EL (cell line): ENCODE measurements at places on chromosomes 4 and X.

GRCh38 chr4:689723-690122 is 772 bp upstream of the SLC49A3 start:
- no peak for DNase-seq

DNA sequence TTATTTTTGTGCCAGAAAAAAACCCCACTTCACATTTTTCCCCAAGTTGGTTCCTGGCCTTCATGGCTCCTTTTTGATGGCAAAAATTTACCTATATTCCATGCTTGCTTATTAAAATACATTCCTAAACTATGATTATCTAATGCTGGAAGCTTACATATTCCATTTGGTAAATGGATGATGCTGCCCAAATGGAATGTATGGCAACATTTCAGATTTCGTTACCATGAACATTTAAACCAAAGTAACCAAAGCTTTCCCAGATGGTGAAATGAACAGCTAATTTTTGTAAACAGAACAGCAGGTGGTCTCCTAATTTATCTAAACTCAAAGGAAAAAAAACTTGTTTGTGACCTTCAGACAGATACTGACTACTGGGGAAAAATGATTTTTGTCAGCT is 110.8 kb upstream of the TEX13A start:
- DNase-seq, result peak; percentile 0

GRCh38 chrX:129825746-129826505 is 17.8 kb downstream of the ZDHHC9 start:
- DNase-seq, result no peak

GRCh38 chr4:6293661-6294060 is 24.0 kb downstream of the WFS1 start:
- no peak for DNase-seq

DNA sequence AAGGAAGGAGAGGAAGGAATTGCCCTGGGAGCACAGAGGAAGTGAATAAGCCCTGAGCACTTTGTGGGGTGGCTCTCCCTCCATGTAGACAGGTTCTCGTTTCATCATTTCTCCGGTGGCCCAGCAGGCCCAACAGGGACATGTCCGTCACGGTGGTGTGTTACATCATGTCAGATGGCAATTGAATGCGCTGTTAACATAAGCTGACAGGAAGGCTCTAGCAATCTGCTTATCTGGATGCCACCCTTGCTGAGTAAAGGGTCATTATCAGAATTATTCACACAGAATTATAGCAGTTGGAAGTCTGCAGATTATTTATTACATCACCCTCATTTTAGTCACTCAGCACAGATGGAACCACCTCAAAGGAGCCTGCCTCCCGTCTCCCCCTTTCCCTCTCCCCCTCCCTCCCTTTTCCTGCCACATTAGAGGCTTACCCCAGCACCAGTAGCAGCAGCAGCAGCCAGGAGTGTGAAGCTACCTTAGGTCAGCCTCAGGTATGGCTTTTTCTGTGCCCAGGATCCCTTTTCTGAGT is 124.3 kb upstream of the TRIM2 start:
- DNase-seq, result no peak

DNA sequence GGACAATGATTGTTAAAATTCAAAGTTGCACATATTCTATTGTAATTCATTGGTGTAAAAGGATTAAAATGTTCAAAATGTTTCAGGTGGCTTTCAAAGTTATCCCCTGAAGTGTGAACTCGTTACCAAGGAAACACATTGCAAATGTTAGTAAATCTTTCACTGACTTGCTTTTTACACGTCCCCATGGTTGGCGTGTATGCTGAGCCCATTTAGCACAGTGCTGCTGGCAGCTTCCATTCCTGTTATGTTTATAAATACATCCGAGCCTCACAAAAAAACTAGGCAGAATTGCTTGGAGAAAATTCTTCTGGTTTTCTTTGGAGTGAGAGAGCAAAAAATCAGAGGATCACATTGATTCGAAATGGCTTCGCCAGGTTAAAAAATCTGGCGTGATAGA is 105.9 kb upstream of the HPGD start:
- no peak for DNase-seq

DNA sequence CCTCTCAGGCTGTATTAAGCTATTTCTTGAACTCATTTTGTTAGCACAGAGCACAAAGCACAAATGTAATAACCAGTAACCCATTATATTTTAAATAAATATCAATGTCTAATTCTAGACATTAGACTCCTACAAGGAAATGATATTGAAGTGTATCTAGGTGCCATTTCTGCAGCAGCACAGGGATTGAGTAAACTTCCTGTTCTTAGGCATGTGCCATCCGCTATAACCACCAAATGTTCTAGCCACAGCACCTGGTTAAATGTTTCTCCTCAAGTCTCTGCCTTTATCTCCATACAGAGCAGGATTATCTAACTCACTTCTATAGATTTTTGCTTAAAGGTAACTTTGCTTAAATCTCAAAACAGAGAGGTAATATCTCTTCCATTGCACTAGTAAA is 51.4 kb downstream of the SGMS2 start:
- no peak for DNase-seq

GRCh38 chr4:155738548-155738947 is 20.3 kb upstream of the GUCY1B1 start:
- DNase-seq, result peak; percentile 2

GRCh38 chr4:35818520-35818919 is 425.8 kb downstream of the ARAP2 start:
- DNase-seq, result no peak

DNA sequence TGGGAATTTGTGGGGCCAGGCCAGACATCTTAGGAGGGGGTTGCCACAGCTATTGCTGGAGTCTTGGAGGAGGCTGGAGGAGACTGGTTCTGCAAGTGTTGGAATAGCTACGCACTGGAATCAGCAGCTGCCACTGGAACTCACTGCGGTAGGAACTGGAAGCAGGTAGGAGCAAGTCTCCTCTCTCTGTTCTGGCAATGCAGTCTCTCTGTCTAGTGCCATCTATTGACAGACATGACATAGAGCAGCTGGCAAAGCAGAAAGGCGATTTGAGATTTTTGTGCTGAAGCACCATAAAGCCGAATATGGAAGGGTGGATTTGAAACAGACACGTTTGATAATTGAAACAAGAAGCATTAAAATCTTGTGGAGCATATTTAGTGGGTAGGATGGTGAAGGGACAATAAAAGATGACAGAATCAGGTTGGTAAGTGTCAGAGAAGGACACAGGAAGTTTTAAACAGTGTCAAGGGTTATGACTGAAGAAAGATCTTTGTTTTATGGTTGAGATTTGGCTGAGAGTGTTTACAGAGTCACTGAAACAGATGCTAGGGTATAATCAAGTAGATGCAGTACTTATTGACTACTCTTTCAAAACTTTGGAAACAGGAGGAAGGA is 23.5 kb upstream of the SYNPO2 start:
- DNase-seq, result peak; percentile 47

DNA sequence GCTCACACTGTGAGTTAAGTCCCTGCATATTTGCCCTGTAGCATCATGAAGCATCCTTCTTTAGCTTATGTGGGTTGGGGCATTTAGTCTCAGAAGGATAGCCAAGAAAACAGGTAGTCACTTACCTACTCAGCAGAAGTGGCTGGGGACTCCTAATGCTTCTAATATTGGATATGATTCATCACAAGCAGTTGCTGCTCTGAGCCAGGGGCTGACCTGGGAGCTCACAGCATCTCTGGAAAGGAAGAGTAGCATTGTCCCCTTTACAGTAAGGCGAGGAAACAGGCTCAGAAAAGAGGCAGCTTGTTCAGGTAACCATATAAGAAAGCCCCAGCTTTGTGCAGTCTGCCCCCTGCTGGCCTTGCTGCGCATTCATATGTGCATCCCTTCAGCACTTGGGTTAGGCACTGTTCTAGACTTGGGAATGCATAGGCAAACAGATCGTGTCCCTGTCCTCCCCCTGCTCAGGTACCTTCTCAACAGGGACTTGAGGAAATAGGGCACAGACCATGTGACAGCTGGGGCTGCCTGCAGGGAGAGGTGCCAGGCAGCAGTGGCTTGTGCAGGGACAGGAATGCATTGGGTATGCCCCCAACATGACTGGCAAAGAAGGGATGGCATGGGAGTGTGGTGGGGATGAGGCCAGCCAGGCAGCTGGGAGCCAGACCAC is 35.7 kb upstream of the TBC1D14 start:
- DNase-seq, result peak; percentile 52

DNA sequence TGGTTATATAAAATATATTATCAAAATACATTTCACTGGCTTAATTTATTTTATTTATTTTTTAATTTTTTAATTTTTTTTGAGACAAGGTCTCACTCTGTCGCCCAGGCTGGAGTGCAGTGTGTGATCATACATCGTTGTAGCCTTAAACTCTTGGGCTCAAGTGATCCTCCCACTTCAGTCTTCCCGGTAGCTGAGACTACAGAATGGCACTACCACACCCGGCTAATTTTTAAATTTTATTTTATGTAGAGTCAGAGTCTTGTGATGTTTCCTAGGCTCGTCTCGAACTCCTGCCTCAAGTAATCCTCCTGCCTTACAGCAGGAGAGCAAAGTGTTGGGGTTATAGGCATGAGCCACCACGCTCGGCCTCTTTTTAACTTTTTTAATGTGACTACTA is 143.8 kb downstream of the CEP135 start:
- no peak for DNase-seq

GRCh38 chr4:24370421-24370820 is 213.9 kb downstream of the DHX15 start:
- DNase-seq, result no peak

DNA sequence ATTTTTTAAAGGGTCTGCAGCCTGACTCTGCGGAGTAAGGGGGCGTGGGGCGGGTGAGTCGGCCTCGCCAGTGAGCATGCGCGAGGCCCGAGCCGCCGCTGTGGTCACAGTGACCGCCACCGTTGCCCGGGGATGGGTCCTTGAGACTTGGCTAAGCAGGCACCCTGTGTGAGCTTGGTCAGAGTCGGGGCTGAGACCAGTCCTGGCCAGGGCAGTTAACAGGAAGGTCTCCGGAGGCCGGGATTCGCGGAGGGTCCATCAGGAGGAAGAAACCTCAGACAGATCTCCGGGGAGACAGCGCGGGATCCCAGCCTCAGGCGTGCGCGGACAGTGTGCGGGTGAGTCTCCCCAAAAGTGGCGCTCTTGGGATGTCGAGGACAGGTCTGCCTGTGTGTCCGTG is 1384.4 kb upstream of the PCDH10 start:
- no peak for DNase-seq

- DNase-seq, result no peak
These were observed 7.7 kb upstream of the ZNF81 start for GRCh38 chrX:47828984-47829383.

DNA sequence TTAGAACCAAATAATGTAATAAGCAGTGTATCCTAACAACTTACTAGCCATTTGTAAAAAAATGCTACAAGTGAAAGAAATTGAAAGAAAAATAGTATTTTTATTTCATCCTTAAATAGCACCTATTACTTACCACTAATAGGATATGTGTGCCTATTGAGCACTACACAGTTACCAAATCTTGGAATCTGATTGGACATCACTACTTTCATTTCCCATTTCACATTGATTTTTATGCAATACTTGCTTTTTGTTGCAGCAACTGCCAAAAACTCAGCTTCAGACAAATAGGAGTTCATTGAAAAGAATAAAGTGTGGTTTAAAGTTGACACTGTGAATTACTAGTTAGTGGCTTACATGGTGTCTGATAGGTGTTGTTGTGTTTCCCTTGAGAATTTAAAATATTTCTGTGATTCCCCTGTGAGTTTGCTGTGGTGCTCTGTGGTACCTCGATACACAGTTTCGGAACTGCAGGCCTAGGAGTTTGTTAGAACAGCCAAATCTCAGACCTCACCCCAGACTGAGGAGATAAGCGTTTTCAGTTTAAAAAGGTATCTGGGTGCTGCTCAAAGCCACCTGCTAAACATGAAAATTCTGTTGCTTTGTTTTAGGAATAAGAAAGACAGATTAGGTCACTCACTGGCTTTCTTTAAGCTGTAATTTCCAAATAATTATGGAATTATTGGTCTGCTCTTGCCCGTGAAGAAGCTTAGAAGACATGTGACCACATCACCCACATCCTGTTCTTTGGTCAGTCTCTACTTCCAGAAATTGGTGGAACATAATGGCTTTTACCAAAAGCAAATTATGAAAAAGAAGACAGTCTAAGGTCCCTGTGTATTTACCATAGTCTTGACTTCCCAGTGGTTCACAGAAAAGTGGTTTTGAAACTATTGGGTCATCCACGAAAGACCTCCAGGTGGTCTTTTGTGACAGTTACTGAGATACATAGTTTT is 97.8 kb downstream of the SYTL5 start:
- DNase-seq, result no peak

- no peak for DNase-seq
These were observed 109.9 kb downstream of the RAPGEF2 start for GRCh38 chr4:159212675-159213293.

- no peak for DNase-seq
These were observed 19.5 kb upstream of the PACRGL start for GRCh38 chr4:20680736-20681135.

DNA sequence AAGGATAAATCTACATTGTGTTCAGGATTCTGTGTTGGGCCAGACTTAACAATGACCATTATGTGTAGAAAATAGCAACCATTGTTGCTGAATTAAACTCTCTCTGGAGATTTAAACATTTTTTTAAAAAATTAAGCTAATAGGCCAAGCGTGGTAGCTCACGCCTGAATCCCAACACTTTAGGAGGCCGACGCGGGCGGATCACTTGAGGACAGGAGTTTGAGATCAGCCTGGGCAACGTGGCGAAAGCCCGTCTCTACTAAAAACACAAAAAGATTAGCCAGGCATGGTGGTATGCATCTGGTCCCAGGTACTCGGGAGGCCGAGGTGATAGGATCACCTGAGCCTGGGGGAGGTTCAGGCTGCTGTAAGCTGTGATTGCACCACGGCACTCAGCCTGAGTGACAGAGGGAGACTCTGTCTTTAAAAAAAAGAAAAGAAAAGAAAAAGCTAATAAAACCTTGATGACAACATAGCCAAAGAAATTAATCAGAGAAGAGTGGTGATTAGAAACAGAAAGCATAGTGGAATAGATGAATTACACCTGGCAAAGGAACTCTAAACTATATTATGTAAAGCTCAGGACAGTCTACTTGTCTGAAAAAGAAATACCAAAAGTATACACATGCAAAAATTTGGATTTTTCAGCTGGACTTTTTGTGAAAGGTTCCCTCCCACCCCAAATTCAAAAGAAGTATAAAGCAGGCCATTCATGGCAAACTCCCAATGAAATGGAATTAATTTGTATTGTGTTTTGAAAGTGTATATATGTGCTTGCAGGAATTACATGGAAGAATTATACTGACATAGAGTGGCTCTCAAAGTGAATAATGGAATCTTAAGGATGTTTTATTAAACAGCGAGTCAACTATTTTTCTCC is 21.9 kb downstream of the PLS3 start:
- no peak for DNase-seq

- no peak for DNase-seq
These were observed 252.6 kb downstream of the CBR4 start for GRCh38 chr4:168757500-168757899.

DNA sequence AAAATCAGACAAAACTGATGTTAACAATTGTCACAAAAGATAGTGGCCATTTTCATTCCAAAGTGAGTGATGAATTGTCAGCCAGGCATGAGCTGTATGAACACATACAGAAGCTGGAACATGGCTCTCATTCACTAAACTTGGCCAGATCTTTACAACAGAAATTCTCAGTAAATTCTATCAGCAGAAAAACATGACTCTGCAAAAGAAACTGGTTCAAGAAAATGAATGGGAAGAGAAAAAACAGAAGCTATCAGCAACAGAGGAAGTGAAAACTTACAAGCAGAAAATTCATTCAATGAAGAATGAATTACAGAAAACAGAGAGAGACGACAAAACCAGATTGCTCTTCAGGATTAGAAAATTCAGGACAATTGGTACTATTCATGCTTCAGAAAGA is 249.6 kb downstream of the COL25A1 start:
- DNase-seq, result no peak

- DNase-seq, result no peak
These were observed 187.8 kb downstream of the FRAS1 start for GRCh38 chr4:78244705-78245485.

GRCh38 chr4:30386266-30386895 is 333.8 kb upstream of the PCDH7 start:
- peak; percentile 50 for DNase-seq
